Stimulated activated CD8-positive, alpha-beta memory T cell treated with anti-CD3 and anti-CD28 coated beads, Interleukin-15, amount 100 ng/mL, for 1 hour (primary cell): ENCODE measurements at places on chromosomes 16 and 17.

DNA sequence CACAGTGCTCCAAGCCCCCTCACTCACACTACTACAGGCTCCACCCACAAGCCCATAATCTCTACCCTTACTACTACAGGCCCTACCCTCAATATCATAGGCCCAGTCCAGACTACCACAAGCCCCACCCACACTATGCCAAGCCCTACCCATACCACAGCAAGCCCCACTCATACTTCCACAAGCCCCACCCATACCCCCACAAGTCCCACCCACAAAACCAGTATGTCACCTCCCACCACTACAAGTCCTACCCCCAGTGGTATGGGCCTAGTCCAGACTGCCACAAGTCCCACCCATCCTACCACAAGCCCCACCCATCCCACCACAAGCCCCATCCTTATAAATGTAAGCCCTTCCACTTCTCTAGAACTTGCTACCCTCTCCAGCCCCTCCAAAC, 13.8 kb downstream of the RIPOR1 start:
- peak; percentile 56 for DNase-seq

- DNase-seq, result no peak
Observed at GRCh38 chr17:78857266-78857665, 16.7 kb upstream of the USP36 start.

DNA sequence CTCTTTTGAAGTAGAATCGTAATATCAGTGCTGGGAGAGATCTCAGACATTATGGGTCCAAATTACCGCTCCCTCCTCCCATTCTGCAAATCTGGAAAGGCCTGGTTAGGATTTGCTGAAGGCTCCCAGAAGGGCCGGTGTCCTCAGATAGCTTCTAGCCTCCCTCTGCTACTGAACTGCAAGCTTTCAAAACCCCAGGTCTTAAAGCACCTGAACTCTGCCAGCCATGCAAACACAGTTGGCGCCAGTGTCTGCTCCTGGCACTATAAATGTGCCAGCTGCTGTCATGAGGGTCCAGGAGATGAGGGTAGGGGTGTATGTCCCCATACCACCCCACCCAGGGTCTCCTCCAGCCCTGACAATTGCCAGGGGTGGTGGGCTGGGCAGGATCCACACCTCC, 24.2 kb downstream of the SLC5A10 start:
- DNase-seq, result no peak

DNA sequence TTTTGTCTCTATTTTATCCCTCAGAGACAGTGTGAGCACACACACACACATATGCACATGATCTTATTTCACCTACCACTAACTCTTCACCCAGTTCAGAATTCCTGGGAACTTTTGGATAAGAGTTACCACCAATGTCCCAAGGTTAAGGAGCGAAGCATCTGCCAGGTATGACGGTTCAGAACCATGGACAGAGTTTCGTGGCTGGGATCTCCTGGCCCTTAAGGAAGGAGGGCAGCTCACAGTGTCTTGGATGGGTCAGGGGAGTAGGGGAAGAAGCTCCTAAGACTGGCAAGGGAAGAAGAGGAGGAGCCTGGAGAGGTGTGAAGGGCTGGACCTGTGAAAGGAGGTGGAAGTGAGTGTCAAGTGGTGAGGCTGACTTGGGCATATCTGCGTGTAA, 23.0 kb upstream of the TMEM132E start:
- DNase-seq, result no peak

GRCh38 chr17:76643553-76644148, at the start of gene ST6GALNAC1:
ST6GALNAC1 (minus strand) TSS chr17:76643757; CDS start chr17:76643638, 119 bp downstream.
- DNase-seq, result no peak

- DNase-seq, result no peak
Observed at GRCh38 chr17:19501219-19501618, 32.4 kb upstream of the SLC47A1 start.

DNA sequence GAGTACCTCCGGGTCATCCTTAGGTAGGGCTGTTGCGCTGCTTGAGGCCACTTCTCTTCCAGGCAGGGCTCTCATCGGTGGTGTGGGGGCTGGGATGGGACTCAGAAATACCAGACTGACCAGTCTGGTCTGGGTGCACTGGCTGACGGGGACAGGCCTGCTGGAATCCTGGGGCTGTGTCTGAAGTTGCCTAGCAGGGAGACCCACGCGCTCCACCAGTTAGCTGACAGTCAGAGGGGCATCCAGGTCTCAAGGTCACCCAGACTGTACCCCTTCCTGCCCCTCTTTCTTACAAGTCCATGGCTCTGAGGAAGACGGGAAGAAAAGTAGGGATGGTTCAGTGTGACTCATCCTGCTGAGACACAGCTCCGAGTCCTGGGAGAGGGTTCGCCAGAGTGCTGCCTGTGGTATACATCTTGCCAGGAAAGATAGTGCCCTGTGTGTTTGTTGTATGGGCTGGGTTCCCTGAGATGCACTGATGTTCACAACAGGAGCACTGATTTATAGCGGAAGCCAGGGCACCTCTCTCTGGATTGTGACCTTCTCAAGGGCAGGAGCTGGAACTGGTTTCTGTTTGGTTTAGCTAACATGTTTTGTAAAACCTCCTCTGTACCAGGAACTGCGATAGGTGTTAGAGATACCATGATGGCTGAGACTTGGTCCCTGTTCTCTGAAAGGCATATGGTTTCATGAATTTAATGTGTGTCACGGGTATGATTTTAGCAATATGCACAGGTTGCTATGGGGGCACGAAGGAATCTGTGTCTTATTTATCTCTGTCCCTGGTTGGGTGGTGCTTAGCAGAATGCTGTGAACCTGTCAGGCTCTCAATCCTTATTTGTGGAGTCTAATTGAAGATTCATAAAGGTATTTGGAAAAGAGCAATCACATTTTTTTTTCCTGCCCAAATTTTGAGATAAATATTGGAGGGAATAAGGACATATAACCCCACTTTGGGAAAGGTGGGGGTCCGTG, 97.5 kb downstream of the OR1D5 start:
- no peak for DNase-seq

DNA sequence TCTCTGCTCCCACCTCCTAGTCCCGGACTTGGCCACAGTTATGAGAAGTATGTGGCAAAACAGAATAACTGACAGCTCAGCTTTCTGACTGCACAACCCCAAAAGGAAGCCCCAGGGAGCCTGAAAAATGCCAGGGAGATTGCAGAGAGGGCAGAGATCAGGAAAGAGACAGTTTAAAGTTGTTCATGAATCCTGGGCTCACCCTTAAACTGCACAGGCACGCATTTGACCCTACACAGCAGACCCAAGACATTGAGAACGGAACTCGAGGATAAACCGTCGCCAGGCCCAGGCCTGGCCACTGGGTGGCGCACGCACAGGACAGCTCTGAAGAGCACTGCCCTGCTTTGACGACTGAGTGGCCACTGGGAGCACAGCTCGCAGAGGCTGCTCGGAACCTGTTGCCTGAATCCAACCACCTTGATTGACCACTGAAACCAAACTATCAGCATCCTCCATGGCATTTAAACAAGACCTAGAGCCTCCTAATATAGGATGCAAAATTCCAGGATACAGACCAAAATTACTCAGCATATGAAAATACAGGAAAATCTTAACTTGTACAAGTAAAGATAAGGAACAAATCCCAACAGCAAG, 114.0 kb downstream of the C16orf95 start:
- no peak for DNase-seq

GRCh38 chr17:80927791-80928216, 63.8 kb upstream of the CHMP6 start:
- no peak for DNase-seq

GRCh38 chr17:39385040-39385439, 16.4 kb downstream of the FBXL20 start:
- no peak for DNase-seq

- DNase-seq, result no peak
Observed at GRCh38 chr16:67608364-67608763, 36.6 kb upstream of the CARMIL2 start.

DNA sequence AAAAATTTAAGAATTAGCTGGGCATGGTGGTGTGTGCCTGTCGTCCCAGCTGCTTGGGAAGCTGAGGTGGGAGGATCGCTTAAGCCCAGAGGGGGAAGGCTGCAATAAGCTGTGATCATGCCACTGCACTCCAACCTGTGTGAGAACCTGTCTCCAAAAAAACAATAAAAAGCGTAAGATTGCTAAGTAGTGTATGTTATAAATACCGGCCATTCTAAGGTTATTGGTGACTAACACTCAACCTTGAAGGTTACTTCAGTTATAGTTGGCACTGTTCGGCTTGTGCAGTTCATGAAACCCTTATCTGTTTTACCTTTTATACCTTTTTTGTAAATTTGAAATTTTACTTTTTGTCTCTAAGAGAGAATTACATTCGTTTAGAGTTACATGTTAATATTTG, 44.0 kb downstream of the PAFAH1B1 start:
- no peak for DNase-seq

- no peak for DNase-seq
Observed at GRCh38 chr16:19151310-19151709, 16.7 kb upstream of the SYT17 start.

DNA sequence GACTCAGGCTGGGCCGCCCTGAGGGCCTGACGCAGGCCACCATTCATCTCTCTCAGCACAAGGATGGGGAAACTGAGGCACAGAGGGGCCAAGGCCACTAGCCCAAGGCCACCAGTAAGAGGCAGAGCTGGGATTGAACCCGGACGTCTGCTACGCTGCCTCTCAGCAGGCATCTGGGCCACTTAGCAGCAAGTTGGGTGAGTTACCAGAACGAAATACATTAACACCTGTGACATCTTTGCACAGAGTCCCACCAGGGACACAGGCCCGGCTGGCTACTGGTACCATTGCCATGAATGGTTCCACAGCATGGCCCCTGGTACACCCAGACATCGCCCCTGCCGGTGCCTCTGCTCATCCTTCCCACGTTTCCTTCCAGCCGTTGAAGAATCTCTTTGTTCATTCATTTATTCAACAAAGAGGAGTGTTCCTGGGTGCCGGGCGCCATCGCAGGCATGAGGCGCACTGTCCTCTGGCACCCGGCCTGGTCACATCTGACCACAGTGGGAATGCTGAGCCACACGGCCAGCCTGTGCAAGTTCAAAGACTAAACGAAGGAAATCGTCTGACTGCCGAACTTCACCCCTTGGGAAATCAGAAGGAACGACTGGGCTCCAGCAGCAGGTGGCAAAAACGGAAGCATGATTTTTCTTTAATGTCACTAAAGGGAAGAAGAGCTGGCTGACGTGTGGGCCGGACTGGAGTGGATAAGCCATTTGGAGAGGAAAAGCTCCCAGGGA, 7.4 kb upstream of the ZNF469 start:
- DNase-seq, result no peak

DNA sequence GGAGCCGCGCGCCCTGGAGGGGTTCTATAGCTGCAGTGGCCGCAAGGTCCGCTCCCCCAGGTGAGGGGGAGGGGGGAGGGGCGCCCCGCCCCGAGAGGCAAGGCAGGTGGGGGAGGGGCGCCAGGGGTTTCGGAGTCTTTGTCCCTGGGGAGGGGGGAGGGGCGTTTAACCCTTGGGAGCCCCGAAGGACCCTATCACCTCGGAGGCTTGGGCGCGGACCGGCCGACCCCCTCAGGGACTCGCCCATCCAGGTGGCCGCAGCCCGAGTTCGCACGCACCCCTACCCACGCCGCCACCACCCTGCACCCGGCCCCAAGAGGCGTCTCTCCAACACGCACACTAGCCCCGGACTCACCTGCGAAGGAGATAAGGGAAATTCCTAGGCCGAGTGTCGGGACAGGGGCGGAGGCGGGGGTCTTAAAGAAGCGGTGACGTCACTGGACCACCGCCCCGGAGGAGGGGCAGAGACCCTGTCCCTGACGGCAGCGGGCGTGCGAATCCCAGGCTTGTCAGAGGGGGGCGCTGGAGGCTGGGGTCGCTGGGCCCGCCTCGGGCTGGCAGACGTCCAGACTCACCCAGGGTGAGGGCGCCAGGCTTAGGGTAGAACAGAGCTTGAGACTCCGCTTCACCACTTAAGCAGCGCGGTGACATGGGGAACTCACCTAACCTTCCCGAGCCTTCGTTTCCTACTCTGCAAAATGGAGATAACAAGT, at the start of gene CLDN6:
Gene CLDN6, minus strand, starts transcription at position 390 of the 713 bp plus-strand sequence. CDS start 2,162 bp downstream, outside the sequence.
- DNase-seq, result no peak

- no peak for DNase-seq
Observed at GRCh38 chr16:3983081-3983520, 102.6 kb upstream of the CREBBP start.

- DNase-seq, result no peak
Observed at GRCh38 chr17:15740570-15741120, 8.6 kb downstream of the TBC1D26 start.
